NCI-H446 (cell line): ENCODE measurements at places on chromosomes 16 and 17.

- DNase-seq = no peak
These were observed 292.6 kb upstream of the CDH11 start for GRCh38 chr16:65414284-65414984.

GRCh38 chr17:62780269-62780668, 27.8 kb downstream of the MARCHF10 start:
- DNase-seq = no peak

GRCh38 chr16:58029410-58029809, 3.9 kb downstream of the MMP15 start:
- DNase-seq = no peak

DNA sequence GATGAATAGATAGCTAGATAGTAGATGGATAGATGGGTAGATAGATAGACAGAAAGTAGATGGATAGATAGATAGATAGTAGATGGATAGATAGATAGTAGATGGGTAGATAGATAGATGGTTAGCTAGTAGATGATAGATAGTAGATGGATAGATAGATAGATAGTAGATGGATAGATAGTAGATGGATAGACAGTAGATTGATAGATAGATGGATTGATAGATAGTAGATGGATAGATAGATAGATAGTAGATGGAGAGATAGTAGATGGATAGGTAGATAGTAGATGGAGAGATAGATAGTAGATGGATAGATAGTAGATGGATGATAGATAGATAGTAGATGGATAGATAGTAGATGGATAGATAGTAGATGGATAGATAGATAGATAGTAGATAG, 40.4 kb downstream of the PIK3R5 start:
- DNase-seq = no peak

DNA sequence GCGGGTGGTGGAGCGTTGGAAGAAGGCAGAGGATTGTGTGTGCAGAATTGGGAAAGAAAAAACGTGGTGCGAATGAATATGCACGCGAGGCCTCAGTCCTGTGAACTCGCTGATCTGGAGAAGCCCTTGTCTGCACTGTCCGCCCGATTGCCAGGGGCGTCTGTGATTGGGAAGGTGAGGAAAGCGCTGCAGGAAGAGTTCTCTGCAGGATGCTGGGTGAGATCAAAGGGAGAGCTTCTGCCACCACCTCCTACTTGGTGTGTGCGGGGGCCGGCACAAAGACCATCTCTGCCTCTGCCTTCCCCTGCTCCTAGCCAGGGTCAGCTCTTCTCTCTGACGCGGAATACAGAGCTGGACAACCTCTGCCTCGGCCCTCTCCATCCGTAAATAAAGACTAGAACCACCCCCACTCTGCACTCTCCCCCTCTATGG, 841 bp upstream of the RAB5C start:
- no peak for DNase-seq

- DNase-seq = no peak
These were observed 3.8 kb downstream of the EFCAB5 start for GRCh38 chr17:29945281-29945680.

GRCh38 chr16:55513616-55514015, 4.7 kb downstream of the LPCAT2 start:
- no peak for DNase-seq

DNA sequence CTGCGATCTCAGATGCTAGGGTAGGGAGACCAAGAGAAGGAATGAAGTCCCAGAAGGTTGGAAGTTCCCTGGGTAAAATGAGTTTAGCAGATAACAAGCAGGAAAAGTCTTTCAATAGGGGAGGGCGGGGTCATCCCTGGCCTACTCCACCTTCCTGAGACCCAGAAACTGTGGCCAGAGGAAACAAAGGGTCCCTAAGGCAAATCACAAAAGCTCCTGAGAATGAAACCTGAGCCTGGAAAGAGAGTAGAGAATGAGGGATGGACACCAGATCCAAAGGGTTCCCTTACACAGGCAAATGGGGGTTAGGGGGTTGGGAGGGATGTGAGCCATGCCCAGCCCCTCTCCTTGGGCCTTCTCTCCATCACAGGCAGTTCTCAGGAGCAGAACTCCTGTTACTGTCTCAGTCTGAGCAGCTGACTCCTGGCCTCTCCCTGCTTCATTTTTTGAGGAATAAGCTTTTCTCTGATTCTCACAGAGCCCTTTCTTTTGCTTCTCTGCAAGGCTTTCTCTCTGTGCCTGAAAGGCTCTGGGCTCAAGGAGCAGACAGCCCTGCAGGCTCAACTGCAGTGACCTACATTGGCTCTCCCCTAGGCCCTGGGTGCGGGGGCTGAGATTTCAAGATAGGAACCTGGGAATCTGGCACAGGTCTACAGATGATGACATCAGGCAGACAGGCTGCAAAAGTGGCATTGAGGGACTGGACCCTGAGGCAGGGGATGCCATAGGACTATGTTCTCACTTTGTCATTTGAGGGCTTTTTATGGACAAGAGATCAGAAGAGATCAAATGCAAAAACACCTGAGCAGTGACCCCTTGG, 9.8 kb upstream of the NR1D1 start:
- no peak for DNase-seq

DNA sequence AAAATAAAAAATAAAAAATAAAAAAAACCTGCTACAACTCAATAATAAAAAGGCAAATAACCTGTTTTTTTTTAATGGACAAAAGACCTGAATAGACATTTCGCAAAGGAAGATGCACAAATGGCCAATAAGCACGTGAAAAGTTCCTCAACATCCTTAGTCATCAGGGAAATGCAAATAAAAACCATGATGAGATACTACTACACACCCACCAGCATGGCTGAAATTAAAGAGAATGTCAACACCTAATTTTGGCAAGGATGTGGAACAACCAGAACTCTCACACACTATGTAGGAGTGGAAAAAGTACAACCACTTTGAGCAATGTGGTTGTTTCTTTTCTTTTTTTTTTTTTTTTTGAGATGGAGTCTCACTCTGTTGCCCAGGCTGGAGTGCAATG, 24.6 kb downstream of the COG7 start:
- DNase-seq = no peak

DNA sequence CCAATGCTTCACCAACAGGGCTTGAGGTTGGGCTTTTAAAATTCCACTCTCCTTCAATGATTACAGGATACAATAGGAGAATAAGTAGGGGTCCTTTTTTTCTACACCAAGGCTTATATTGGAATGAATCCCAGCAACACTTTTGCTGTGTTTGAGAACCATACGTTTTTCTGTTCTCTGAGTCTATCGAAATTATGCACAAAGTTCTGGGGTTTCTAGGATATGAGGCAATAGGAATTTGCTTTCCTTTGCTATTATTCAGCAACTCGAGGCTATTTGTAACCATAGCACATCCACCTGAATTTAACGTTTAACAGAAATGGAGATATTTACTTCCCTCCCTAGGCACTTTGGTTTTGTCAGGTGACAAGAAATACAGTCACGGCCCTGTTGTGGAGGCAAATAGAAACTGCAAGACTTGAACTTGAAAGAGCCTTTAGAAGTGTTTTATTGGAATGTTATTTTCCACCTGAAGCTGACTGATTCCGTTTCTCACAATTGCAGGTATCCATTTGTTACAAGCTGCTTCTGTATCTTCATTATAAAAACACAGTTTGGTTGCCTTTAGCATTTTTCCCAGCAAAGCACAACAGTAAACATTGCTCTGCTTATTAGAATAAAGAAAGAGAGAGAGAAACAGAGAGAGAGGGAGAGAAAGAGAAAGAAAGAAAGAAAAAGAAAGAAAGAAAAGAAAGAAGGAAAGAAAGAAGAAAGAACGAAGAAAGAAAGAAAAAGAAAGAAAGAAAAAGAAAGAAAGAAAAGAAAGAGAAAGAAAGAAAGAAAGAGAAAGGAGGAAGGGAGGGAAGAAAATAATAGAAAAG, 109.6 kb downstream of the HS3ST3A1 start:
- no peak for DNase-seq

DNA sequence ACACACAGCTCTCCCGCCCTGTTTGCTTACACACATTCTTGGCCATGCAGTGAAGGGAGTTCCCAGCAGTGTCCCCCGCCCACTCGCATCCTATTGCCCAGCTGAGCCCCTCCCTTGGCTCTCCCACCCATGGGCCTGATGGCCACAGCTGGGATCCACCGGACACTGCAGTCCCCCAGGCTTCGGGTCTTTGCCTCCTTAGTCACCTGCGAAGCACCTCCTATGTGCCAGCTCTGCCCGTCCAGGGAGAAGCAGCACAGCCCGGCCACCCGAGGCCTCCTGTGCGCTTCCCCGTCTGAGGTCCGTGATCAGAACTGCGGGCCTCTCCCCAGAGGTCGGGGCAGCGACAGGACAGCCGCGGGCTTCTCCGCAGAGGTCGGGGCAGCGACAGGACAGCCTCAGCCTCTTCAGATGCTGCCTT, 136.9 kb downstream of the BANP start:
- no peak for DNase-seq

- DNase-seq = no peak
These were observed 34.2 kb upstream of the APPBP2 start for GRCh38 chr17:60559995-60560859.

DNA sequence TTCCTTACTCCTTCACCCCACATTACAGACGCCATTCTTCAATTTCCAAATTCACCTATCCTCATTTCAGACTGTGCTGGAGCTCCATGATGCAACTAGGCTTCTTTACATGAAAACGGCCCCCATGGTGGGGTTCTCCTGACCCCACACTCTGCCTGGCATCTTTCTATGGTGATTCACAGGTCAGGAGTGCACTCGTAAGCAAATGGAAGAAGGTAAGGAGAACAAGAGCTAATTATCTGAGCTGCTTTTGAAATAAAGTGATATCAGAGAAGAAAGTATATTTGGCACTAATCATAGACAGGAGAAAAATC, 27.5 kb upstream of the SUPT4H1 start:
- DNase-seq = no peak

DNA sequence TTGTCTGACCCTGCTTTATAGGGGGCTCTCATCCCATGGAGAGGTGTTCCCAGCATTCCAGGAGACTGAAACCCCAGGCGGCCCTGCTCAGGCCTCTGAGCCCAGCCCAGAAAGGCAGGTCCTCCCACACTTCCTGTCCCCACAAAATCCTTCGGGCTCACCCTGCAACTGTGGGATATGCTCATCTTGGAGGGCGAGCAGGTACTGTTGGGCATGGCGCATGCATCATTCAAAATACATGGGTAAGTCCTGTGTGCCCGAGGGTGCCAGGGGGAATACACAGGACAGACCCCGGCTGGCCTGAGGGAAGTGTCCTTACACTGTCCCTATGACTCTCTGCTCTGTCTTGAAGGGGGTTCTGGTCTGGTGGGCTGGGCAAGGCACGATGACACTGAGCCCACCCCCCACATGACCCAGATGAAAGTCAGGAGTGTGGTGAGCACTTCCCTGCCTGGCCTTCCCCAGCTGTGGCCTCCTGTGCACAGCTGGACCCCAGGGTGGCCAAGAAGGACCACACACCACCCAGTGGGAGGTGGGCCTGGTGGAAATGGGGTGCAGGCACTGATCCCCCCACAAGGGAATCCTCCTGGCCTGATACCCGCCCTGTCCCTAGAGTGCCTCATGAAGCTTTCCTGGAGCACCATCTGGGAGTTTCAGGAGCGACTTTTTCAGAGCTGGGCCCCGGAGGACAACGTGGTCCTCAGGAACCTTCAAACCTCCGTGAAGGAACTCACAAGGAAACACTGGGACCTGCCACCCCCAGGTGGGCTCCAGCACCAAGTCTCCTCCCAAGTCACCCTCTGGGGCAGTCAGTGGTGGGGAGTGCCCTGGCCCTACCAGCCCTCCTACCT, 46.7 kb downstream of the USP22 start:
- DNase-seq = no peak

DNA sequence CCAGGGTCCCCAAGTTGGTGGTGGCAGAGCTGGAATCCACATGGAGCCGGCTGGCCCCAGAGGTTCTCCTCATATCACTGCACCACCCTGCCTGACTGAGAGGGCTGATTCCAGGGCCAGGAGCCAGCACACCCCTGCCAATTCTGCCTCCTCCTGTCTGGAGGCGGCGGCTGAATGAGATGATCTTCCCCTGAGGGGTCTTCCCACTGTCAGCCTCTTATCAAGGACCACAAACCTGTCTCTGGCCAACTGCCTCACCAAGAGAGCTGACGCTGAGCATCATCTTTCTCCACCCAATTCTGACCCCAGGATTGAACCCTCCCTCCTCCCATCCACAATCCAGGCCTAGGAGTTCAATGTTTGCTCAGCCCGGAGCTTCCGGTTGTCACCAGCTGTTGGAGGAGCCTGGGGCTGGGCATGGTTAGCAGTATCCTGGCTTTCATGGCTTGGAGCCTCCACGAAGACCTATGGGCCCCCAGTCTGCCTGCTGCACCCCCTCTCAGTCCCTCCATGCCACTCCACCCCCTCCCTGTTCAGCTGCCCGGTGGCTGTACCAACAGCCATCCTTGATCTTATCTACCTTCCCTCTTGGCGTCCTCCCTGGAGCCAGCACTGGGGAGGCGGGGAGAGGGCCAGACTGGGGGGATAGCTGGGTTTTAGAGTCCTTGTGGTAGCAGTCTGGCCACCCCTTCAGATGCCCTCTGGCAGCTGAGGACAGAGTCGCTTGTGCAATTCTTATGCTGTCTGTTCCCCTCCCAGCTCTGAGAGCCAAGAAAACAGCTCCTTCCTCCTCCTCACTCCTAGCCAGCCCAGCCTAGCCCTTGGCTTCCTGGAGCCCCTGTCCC, 25.6 kb downstream of the ABCC3 start:
- DNase-seq = peak; percentile 12

DNA sequence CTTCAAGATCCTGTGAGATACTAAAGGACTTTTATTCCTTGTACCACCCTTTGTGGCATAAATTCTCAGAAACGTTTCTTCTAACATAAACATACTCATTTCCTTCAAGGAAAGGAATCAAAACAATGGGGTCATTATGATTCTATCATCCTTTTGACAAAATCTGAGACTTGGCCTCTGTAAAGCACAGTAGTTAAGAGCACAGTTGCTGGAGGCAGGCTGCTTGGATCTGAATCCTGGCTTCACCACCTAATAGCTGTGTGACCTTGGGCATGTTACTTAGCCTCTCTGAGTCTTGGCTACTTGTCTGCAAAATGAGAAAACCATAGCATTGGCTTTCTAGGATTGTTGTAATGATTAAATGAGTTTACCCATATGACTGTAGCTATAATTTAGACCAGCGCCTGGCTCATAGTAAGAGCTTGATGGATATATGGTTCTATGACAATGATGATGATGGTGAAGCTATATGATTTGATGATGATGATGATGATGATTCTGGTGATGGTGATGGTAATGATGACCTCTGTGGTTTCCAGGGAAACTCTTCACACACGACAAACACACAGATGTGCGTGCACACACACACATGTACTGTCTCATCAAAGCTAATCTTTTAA, 6.1 kb upstream of the KRT31 start:
- DNase-seq = no peak

GRCh38 chr16:10938796-10939648, 3.2 kb downstream of the DEXI start:
- no peak for DNase-seq

DNA sequence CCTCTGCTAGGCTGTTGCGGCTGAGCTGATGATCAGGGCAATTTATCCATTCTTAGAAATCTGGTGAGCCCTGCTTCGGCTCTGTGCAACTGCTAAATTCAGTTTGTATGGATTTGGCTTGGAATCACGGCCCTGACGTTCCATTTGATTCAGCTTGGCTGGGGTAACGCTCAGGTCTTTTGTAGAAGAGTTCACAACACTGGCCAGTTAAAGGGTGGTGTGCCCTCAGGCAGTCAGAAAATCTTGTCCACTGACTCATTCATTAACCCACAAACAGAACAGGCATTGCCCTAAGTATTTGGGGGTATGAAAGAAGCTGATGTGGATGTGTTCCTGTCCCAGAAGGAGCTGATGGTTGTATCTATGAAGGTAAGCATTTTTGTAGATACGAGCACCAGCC, 53.9 kb downstream of the GNAO1 start:
- no peak for DNase-seq

- peak; percentile 16 for DNase-seq
These were observed 80.3 kb upstream of the CES5A start for GRCh38 chr16:55955424-55955823.

GRCh38 chr16:23505671-23506605, 4.4 kb downstream of the GGA2 start:
- DNase-seq = no peak
